ENCODE measurements at places on chromosomes 2 and 18.

DNA sequence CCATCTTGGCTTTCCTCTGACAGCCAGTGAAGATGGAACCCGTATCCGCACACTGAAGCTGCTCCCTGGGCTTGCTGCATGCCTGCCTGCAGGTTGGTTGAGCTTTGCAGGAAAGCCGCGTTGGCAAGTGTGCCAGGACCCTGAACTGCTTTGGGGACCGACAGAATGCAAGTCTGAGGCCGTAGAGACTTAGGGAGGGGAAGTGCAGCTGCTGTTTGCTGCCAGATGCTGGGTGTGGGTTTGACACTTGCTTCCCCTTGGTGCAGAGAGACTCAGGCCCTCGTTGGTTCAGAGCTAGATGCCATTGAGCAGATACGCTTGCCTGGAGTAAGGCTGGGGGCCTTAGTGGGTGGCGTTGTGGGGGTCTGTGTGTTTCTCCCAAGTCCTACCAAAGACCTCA is 13.1 kb upstream of the PHLPP1 start:
- DNase-seq = no peak

GRCh38 chr2:100193291-100193710 is 50.9 kb upstream of the AFF3 start:
- DNase-seq = no peak

DNA sequence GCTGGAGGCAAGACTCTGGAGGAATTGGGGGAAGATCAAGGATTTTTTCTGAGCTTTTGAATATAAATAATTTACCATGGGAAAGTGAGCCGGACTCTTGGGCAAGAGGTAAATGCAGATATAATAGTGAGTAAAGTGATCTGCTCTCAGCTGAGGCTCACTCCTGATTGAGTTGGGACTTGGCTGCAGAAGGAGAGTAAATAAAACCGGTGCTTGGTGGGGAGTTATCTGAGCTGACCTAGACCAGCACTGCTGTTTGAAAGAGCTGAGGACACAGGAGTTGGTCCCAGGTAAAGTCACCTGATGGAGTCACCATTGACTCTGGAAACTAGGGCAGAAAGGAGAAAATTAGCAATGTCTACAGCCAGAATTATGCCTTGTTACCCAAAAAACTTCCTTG is 57.3 kb upstream of the LRPPRC start:
- DNase-seq = no peak

DNA sequence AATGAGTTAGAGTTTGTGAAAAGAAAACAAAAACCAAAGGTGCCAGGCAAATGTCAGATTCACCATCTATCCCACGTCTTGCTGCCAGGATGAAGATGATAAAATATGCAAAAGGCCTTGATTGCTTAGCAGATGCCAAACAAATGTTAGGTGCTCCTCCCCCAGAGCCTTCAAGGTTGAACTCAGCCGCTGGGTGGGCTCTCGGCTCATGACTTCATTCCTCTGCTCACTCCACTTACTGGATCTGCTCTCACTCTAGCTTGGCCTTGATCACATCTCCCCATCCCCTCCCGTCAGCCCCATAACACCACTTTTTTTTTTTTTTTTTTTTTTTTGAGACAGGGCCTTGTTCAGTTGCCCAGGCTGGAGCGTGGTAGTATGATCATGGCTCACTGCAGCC is 38.5 kb downstream of the SH2D6 start:
- DNase-seq = no peak

DNA sequence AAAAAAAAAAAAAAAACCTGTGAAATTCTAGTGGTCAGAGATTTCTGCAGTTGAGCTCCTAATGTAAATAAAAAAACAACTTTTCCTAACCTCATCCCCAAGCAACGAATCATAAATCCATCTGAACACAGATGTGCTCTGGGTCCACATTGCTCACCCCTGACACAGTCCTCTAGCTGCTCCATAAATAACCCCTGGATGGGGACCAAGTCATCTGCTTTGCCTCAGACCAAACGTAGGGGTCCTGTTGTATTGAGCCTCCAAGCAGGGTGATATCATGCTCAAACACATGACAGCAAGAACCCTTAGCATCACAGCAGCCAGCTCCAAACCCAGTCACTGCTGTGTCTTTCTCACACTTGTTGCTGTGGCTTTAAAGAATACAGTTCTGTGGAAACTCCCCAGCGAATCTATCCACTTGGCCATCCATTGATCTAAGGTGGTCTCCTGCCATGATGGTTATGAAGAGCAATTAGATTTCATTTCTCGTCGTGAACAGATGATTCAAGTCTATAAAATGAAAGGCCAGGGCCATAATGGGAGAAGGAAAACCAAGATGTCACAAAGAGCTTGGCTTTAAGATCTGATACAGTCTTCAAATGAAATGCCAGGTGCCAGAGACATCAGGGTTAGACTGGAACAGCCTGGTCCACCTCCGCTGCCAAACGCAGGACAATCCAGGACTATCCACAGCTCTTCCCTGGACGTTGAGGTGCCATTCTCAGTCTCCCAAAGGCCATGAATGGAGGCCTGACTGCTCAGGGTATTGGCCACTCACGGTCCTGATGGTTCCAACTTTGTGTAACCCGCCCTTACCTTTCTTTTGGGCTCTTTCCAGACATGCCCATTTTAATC is 39.0 kb downstream of the TBC1D8 start:
- DNase-seq = no peak
